Fibroblast of mammary gland (primary cell): ENCODE measurements at places on chromosomes 12 and 14.

DNA sequence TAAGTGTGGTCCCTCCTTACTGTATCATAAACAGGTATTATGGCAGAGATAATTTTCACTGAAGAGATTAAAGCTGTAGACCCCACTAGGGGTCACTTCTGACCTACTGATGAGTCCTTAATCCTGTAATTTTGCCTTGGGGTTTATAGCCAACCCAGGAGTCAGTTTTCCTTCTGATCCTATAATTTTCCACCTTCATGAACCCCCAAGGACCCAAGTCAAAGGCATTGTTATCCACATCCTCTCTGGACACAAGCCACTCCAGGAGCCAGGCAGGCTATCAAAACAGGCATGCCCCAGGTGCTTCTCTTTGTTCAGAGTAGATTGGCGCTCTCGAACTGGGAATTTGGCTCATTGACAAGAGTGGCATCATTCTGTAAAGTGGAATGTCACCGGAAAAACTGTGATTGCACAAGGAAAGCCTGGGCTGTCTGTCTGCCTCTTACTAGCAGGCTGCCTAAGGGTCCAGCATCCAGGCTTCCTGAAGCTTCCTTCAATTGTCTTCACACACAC is 1523.2 kb upstream of the FLRT2 start:
- DNase-seq, result no peak

DNA sequence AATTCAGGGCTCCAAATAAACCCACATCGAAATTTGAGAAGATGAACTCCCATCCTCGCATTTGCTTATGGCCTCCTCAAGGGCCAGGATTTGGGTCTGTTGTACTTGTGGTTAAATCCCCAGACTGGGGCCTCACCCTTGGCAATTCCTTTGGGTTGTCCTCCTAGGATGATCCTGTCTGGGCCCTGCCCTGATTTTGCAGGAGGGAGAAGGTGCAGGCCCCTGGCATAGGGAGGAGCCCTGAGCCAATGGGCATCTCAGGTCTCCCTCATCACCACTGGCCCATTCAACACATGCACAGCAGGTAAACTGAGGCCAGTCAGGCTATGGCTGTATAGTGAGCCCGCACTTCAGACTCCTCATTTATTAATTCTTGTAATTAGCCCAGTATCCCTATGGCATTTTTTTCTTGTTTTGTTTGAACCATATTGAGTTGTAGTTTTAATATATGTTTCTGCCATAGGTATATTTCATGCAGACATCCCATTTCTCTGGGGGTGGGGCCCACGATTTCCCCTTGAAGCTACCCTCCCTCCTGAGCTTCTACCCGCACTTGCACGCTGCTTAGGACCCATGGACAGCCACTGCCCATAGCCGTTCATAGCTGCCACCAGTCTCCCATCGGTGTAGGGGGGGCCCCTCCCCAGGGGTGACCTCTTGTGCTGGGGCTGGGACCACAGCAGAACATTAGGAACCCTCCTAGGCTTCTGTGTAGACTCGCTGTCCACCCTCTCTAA is 67.1 kb upstream of the DDX11 start:
- no peak for DNase-seq

GRCh38 chr12:129483111-129483893 is 420.5 kb downstream of the TMEM132D start:
- no peak for DNase-seq

DNA sequence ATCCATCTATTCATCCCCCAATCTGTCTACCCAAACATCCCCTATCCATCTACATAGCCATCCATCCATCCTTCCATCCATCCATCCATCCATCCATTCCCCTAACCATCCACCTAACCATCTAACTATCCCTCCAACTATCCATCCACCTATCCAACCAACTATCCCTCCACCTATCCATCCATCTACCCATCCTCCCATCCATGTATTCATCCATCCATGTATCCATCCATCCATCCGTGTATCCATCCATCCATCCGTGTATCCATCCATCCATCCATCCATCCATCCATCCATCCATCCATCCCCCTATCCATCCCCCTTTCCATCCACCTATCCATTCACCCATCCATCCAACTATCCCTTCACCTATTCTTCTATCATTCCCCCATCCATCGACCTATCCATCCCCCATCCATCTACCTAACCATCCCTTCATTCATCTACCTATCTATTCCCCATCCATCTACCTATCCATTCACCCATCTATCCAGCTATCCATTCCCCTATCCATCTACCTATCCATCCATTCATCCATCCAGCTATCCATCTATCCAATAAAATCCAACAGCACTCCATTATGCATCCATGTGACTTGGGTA is 131.7 kb downstream of the VRK1 start:
- no peak for DNase-seq
